ENCODE measurements at places on chromosomes 2 and 18.
A peak's percentile ranks its signal among the peaks of the same experiment; 100 is the strongest.

DNA sequence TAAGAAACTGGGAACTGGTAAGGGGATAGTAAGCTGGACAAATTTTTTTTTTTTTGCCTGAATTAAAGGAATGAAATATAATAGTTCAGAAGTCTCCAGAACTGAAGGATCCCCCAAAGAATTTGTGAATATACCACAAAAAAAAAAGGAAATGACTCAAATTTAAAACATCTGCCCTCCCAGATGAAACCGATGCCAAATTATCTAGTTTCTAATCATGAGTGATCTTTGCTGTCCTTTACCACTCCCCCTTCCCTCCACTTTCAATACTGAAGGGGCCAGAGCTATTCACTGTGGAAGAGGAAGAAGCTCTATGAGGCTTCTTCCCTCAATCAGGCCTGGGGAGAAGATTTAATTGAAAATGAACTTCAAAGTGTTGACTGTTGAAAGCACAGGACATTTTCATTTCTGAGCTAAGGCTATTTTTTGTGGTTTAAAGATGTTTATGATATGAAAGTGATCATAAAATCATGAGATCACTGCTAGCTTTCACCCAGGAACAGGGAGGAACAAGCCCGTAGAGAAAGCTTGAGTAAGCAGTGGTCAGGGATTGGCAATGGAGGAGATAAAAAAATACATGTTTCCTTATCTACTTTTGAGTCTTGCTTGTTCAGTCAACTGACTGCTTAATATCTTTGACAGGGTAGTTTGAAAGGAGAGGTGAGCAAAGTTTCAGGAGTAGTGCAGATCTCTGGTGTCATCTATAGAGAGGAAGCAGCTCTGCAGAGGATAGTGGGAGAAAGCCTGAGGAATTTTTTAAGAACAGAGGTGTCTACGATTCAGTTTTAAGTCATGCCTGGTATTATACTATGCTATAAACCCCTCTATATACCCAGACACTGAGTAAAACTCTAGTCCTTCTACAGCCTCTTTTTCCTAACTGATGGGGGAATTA is 409.5 kb upstream of the FIGN start:
- no peak for DNase-seq

DNA sequence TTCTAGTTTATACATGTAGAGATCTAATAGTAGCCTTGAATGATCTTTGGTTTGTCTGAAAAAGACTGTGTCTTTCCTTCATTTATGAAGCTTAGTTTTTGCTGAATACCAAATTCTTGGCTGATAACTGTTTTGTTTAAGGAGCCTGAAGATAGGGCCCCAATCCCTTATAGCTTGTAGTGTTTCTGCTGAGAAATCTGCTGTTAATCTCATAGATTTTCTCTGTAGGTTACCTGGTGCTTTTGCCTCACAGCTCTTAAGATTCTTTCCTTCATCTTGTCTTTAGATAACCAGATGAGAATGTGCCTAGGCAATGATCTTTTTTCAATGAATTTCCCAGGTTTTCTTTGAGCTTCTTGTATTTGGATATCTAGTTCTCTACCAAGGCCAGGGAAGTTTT is 562.1 kb downstream of the XIRP2 start:
- DNase-seq, result no peak

GRCh38 chr2:157443090-157443489 is 799 bp downstream of the CYTIP start:
- DNase-seq, result no peak

- DNase-seq, result no peak
Measured at GRCh38 chr2:119005555-119005954, 63.6 kb downstream of the MARCO start.

GRCh38 chr2:169185711-169186110 is 116.3 kb downstream of the DHRS9 start:
- no peak for DNase-seq

GRCh38 chr18:40058811-40059570 is 1896.0 kb upstream of the PIK3C3 start:
- DNase-seq, result no peak

- DNase-seq, result no peak
Measured at GRCh38 chr18:9275890-9276289, 58.7 kb upstream of the TWSG1 start.

DNA sequence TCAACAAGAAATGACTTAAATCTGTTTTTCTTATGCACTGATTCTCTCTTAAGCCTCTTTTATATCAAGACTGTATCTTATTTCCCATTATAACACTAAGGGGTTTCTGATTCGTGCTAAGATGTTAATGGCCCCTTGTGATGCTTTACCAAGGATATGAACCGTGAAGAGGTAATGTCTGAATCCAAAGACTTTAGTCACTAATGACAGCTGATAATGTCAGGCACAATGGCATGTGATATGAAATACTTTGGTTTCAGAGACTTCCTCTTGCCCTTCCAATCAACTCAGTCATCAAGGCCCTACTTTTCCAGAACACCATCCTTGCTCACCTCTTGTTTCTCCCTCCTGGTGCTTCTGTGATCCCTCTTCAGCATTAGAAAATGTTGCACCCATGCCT is 262.8 kb downstream of the KCNE4 start:
- DNase-seq, result no peak

GRCh38 chr2:189291460-189291859 is 111.9 kb upstream of the COL5A2 start:
- no peak for DNase-seq

- no peak for DNase-seq
Measured at GRCh38 chr2:229777716-229778115, 63.4 kb upstream of the DNER start.

DNA sequence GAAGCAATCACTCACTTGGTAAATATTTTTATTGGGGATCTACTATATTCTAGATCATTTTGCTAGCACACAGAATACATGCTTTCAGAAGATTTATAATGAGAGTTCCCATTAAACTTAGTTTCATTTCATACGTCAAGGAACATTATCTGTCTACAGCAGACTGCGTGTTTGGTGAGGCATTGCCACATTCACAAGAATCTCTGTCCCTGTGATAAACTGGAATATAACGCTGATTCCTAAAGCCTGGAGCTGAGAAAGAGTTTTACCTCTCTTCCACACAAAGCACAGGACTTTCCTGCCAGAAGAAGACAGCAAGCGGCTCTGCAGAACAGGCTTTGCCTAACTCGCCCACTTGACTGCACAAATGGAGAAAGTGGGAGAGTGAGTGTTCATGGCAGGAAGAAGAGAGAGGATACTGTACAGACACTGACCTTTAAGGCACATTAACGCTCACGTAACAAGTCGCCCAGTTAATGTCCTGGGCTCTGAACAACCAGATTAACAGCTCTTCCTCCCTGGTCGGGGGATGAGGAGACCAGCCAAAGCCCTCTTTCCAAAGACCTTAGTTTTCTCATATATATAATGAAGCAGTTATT is 356.2 kb downstream of the GPD2 start:
- no peak for DNase-seq

- DNase-seq, result no peak
Measured at GRCh38 chr2:120330946-120331822, 14.8 kb upstream of the INHBB start.

DNA sequence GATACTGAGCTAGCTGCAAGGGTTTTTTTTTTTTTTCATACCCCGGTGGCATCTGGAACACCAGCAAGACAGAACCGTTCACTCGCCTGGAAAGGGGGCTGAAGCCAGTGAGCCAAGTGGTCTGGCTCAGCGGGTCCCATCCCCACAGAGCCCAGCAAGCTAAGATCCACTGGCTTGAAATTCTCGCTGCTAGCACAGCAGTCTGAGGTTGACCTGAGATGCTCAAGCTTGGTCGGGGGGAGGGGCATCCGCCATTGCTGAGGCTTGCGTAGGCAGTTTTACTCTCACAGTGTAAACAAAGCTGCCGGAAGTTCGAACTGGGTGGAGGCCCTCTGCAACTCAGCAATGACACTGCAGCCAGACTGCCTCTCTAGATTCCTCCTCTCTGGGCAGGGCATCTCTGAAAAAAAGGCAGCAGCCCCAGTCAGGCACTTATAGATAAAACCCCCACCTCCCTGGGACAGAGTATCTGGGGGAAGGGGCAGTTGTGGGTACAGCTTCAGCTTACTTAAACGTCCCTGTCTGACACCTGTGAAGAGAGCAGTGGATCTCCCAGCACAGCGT is 5.1 kb upstream of the MIB1 start:
- no peak for DNase-seq

- no peak for DNase-seq
Measured at GRCh38 chr18:44817831-44818473, 137.3 kb downstream of the SETBP1 start.

- no peak for DNase-seq
Measured at GRCh38 chr18:79939096-79939495, 12.4 kb downstream of the SLC66A2 start.

DNA sequence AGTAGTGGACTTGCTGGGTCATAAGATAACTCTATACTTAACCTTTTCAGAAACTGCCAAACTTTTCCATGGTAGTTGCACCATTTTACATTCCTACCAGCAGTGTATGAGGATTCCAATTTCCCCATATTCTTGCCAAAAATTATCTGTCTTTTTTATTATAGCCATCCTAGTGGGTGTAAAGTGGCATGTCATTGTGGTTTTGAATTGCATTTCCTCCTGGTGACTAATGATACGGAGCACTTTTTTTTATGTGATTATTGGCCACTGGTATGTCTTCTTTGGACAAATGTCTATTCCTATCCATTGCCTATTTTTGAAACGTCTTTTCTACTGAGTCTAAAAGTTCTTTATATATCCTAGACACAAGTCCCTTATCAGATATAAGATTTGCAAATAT is 44.3 kb downstream of the CACNB4 start:
- DNase-seq, result no peak

GRCh38 chr18:35861367-35862118 is 110.9 kb upstream of the RMP24 start:
- DNase-seq, result no peak

DNA sequence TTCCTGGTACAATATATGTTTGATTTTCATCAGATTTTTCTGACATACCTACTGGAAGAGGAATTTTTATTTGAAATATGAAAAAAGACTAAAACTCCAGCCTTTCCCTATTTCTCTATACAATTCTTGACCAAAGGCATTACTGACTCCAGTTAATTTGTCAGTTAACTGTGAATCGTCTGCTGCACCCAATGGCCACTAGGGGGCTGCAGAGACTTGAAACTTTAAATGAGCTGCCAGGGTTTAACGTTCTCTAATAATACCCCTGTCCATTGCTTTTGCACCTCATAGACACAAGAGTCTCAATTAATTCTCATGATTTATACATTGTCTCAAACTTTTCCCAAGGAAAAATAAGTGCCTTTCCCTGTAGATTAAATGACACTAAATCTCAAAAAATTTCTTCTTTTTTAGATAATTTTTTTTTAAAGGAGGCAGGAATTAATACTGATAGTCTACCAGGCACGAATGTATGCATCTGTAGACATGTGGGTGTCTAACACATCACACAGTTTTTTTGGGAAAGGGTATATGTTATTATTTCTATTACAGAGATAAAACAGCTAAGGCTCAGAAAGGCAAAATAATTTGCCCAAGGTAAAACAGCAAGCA is 1.8 kb upstream of the ALK start:
- peak; percentile 21 for DNase-seq

DNA sequence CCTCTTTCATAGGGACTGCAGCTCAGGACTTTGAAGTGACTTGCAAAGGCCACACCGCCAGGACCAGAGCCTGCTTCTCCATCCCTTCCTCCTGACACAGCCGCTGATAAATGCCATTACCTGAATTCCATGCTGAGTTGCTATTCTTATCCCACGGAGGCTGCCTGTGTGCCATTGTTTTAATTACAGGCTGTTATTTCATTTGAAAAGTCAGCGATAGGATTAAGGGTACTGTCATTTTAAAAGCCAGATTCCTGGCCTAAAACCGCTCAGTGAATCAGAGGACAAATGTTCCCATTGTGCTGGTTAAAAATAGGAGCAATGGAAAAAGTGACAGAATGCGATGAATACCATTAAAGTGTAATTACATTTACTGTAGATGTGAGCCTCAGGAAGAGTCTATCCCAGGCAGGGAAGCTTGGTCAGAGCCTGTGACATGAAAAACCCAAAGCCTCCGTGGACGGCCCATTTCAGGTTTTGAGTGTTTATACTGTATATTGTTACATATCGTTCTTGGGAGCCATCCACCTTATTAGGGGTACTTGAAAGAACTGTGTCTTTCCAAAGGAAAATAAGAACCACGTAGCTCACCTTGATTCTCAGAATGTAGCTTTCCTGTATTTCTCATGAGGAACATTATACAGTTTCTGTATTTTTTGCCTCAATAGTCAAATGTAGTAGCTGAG is 41.3 kb downstream of the PDCL3 start:
- no peak for DNase-seq

- no peak for DNase-seq
Measured at GRCh38 chr18:66126266-66126665, 375.5 kb downstream of the CDH7 start.

GRCh38 chr2:186130748-186131641 is 355.1 kb upstream of the ZC3H15 start:
- no peak for DNase-seq

Measured in uterus (tissue), 4 donors.